ENCODE measurements at places on chromosomes 7 and 10.

- peak; percentile 85 for DNase-seq
These were observed 789 bp downstream of the TCF7L2 start for GRCh38 chr10:112950714-112951358.

GRCh38 chr7:7909376-7909775 is 59.2 kb upstream of the GLCCI1 start:
- no peak for DNase-seq

- no peak for DNase-seq
These were observed 113.3 kb downstream of the TACC2 start for GRCh38 chr10:122102146-122102868.

- DNase-seq: no peak
These were observed 46.8 kb downstream of the PDE1C start for GRCh38 chr7:32023376-32023775.

- no peak for DNase-seq
These were observed 41.5 kb downstream of the GATA3 start for GRCh38 chr10:8095959-8096358.

DNA sequence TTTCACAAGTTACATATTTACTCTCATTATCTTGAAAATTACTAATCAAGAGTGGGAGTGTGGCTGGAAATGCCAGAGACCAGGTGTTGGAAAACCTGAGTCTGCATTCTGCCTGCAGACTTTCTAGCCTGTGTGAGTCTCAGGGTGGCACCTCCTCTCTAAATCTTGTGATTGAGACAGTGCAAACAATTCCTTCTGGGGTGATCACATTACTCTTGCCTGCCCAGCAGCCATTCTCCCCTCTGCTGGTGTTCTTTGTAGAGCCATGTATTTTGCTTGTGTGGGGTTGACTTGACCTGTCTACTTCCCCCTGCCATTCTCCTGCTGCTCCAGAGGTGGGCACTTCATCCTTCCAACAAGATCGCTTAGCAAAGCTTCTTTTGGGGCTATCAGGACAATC is 101.1 kb downstream of the RAPGEF5 start:
- DNase-seq: no peak

- no peak for DNase-seq
These were observed 7.7 kb downstream of the ZPBP start for GRCh38 chr7:50085344-50085743.

DNA sequence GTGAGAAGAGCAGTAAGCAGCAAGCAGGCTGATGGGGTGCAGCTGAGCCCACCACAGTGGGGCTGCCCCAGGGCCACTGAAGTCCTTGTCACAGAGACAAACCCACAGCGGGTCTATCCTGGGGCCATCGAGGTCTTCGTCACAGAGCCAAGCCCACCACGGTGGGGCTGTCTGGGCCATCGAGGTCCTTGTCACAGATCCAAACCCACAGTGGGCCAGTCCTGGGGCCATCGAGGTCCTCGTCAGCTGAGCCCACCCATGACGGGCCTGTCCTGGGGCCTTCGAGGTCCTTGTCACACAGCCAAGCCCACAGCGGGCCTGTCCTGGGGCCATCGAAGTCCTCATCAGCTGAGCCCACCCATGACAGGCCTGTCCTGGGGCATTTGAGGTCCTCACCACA is 549.9 kb downstream of the DNAJB6 start:
- DNase-seq: no peak

DNA sequence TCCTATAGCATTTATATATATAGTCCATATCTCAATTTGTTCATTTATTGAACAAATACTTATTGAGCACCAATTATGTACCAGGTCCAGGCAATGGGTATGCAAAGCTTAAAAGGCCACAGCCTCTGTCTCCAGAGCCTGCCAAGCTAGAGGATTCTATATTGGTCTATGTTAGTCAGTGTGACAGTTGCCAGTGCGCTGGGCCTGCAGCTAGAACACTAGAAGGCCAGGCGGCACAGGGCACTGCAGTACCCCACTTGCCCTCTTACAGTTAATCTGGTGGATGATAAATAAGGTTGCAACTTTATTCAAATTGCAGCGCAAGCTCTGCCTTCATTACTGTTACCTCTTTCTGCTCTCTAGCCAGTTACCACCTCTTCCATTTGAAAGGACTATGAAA is 68.8 kb downstream of the PPP1R3C start:
- DNase-seq: no peak

- DNase-seq: peak; percentile 75
These were observed 21.3 kb downstream of the SLC25A28 start for GRCh38 chr10:99598781-99599509.

GRCh38 chr7:47148536-47149207 is 433.2 kb downstream of the TNS3 start:
- no peak for DNase-seq

DNA sequence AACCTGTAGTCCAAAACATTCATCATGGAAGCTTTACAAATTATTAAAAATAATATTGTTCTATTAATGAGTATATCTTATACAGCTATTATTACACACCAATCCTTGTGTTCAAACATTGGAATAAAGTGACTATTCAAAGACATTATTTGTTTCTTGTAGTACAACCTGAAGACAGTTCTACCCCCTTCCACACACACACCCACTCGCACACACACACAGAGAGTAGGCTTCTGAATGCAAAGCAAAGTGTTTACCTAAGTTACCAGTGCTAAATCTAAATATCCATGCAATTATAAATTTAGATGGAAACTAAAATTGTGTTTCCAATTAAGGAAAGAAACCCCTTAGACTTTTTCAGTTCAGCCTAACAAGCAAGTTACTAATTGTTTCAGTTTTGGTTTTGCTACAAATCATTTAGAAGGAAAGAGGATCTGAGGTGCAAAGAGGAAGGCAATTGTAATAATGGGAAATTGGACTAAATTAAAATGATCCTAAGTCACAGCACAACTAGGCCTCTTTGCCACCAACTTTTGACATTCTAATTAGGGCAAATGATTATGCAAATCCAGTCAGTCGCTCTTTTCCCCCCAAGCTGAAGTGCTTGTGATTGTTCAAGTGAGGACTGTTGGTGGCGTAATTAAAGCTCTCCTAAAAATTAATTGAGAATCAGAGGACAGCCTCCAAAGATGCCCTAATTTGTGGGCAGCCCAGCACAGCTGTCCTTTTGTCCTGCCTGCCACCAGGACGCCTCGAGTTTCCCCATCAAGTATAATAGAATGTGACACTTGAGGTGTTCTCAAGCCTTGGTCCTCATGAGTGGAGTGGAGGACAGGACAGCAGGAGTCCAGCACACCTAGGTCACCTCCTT is 19.9 kb upstream of the ATOH7 start:
- DNase-seq: no peak

GRCh38 chr7:135160858-135161653 is 9.5 kb downstream of the CYREN start:
- no peak for DNase-seq

GRCh38 chr10:17162828-17163227 is 33.2 kb upstream of the CUBN start:
- no peak for DNase-seq

- peak; percentile 85 for DNase-seq
These were observed 20.4 kb upstream of the LMTK2 start for GRCh38 chr7:98086281-98086718.

GRCh38 chr7:149468208-149468607 is 7.3 kb upstream of the ZNF777 start:
- DNase-seq: no peak

DNA sequence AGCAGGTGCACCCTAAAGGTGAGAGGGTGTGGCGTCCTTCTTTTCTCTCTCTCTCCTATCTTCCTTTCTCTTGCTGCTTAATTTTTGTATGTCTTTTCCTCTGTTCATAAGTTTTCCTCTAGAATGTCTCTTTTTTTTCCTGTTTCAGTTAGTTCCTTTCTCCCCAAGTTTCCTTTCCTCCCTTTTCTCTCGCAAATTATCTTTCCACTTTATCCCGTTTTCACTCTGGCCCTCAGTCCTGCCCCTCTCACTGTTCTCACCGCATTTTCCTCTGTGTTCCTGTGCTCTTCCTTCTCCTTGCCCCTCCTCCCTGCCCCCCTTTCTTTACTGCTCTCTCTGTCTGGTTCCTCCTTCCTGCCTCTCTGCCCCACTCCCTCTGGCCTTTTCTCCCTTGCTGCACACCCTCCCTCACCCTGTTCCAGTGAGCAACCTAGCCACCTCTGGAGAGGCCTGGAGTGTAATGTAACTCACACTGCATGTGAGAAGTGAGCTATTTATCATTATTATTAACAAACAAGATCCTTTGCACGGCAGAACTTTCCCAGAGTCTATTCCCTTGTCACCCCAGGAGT is 158.5 kb downstream of the C10orf105 start:
- no peak for DNase-seq

DNA sequence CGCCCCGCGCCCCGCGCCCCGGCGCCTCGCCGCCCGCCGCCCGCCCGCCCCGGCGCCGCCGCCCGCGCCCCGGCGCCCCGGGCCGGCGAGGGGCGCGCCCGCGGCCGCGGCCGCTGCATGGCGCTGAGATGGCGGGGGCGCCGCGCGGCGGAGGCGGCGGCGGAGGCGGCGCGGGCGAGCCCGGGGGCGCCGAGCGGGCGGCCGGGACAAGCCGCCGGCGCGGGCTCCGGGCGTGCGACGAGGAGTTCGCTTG is 174 bp downstream of the ADCY1 start:
- no peak for DNase-seq

GRCh38 chr10:64574371-64574770 is 1053.2 kb downstream of the REEP3 start:
- no peak for DNase-seq

DNA sequence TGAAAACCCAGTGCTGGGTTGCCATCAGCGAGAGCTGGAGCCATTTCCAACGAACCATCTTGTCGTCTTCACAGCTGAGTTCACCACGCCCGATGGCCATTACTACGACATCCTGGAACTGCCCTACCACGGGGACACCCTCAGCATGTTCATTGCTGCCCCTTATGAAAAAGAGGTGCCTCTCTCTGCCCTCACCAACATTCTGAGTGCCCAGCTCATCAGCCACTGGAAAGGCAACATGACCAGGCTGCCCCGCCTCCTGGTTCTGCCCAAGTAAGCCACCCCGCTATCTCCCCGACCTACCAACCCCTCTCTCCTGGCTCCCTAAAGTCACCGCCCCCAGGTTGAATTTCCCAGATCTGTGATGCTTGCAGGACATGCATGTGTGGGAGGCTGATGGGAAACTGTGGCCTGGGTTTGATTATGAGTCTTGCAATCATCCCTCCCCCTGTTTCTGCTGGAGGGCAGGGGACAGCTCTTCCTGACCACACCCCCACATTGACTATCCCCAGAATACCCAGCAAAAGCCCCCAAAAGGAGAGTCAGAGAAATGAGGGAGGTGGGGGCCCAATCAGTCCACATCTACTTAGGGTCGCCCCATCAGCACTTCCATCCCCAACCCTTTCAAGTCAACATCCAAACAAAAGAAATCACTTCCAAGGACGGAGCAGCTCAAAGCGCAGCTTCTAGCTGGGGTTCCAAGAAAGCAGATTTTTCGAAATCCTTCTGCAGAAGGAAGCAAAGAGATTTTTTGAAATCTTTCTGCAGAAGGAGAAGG is 6.9 kb downstream of the SERPINE1 start:
- no peak for DNase-seq

GRCh38 chr10:32167450-32167849 is 111.2 kb upstream of the KIF5B start:
- no peak for DNase-seq

- DNase-seq: peak; percentile 94
These were observed 163.9 kb downstream of the JCAD start for GRCh38 chr10:29895456-29895855.

DNA sequence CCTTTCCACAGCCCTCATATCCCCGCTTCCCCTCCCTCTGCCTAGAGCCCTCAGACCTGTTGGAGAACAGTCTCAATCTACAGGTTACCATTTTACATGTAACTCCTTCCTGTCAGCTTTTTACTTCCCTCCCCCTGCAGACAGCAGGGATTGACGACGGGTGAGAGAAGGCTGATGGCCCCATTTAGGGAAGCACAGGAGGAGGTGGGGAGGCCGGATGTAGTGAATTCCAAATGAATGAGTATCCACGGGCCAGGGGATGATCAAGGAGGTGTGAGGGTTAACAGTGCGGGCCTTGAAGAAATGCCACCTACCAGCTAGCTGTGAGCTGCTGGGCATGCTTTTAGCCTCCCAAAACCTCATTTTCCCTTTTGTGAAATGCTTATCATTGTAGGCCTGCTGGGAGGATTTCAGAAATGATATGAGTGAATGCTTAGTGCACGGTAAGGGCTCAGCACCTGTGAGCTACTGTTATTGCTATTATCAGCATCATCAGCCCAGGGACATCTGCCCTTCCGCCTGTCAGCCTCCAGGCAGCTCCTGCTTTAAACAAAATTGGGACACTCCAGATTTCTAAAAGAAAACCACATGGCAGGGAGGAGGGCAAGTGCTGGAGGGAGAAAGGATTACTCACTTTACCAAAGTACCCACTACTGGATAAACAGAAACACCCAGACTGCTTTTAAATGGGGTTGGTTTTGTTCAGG is 6.5 kb upstream of the NANOS1 start:
- no peak for DNase-seq

GRCh38 chr10:92492748-92493240 is 81.1 kb downstream of the IDE start:
- DNase-seq: no peak

DNA sequence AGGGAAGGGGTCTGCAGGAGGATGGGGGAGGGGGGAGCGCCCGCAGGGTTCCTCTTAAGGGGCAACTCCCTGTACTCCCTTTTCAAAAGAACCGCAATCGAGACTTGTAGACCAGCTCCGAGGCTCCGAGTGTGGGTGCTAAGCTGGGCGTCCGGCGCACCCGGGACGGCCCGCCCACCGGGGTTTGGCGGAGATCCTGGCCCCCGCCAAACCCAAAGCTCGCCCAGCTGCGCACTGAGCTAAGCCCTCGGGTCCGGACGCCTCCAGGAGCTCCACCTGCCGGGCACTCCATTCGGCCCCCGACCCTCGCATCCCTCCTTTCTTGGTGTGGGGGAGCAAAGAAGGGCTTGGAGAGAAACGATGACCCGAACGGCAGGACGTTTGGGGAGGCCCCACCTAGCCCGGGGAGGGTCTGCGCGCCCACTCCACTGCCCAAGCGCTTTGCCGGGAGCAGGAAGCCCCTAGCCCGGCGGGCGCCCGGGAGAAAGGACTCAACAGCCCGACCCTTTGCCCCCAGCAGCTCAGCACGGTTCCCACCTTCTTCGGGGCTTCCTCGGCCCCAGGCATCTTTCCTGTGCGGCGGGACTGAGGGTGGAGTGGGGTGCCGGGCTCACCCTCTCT is 651 bp downstream of the AFAP1L2 start:
- peak; percentile 87 for DNase-seq

DNA sequence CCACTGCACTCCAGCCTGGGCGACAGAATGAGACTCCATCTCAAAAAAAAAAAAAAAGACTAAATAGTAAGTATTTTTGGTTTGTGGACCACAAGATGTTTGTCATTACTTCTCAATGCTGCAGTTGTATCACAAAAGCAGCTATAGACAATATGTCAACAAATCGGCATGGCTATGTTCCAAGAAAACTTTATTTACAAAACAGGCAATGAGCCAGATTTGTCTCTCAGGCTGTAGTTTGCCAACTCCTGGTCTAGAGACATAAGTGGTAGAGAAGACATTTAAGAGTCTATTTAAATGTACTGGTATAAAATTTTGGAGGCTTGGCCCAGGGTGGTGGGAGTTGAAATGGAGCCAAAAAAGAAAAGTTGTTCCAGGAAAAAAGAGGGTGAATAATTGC is 185.8 kb downstream of the SORCS1 start:
- no peak for DNase-seq

- no peak for DNase-seq
These were observed 207.0 kb downstream of the JAZF1 start for GRCh38 chr7:27973625-27974024.

- no peak for DNase-seq
These were observed 335.1 kb downstream of the GATA3 start for GRCh38 chr10:8389630-8390029.
